ENCODE measurements at places on chromosomes 7 and 10.

DNA sequence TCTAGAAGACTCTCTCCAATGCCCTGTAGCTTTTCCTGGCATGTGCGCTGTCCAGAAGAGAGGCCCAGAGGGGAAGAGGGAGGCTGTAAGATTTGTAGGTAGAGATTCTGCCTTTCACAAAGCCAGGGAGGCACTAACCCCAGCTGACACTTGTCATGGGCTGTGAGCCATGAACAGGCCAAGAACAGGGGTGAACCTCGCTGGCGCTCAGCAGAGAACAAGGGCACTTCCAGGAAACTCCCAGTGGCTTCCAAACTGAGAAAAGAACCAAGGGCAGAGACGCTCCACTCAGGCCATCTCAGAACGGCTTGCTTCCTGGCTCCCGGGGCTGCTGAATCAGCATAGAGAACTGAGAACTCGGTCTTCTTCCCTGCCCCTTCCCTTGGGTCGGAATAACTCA, 257.8 kb upstream of the ZNF32 start:
- DNase-seq: no peak

DNA sequence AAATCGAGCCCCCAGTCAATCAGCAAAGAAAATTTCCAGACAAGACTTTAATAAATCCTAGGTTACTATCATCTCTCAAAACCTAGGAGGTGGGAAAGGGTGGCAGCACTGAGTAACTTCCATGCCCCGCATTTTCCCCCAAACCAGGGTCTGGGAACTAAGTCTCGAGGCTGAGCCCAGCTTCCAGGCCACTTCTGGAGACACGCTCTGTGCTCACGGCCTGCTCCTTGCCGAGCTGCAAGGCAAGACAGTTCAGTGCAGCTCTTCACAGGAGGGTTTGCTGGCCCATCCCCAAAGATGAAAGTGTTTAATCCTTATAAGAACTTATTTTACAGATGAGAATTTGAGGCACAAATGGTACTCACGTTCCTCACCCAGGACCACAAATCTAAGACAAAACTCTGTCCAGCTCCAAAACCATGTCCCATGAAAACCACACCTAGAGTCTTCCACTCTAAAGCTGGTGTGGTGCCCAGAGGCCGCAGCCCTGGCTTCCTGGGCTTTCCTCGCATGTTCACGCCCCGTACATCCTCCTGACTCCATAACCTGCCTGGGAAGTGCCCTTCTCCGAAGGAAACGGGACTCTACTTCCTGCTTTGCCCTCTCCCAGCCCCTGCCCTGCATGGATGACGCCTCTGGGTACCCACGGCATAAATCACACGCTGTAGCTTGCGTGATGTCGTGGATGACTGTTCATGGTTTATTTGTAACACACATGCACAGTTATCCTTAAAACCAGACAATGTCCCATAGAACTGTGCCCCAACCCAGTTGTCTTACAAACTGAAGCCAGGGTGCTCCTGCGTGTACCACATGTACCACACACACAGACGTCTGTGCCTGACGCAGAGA, 201.2 kb downstream of the DIP2C start:
- no peak for DNase-seq

DNA sequence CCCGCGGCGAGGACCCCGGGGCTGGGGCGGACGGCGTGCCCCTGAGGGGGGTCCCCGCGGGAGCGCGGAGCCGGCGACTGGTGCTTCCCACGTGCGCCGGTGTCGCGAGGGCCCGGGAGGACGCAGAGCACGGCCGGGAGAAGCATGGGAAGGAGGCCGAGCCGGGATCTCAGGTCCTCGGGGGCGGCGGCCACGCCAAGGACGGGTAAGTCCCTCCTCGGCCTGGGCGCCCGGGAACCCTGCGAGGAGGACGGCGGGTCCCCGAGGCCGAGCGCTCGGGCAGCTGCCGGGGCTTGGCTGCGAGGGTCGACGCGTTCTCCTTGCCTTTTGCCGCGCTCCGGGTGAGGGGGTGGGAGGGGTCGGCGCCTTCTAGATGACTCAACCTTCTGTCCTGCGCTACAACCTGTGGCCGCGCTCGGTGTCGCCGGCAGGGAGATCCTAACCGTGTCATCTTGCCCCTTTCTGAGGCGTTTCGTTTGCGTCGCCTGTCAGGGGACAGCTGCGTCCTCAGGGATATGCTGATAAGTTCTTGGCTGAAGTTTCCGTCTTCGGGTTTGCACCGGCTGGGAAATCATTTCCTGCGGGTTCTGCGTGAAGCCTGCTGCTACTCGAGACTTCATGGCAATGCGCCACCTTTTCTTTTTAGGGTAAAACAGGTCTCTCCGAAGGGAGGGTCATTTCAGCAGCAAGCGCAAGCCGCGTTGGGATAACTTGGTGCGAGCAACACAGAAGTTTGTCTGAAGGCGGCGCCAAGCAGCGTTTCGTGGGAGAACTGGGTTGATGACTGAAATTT, 529 bp downstream of the TASOR2 start:
- DNase-seq: peak; percentile 47

DNA sequence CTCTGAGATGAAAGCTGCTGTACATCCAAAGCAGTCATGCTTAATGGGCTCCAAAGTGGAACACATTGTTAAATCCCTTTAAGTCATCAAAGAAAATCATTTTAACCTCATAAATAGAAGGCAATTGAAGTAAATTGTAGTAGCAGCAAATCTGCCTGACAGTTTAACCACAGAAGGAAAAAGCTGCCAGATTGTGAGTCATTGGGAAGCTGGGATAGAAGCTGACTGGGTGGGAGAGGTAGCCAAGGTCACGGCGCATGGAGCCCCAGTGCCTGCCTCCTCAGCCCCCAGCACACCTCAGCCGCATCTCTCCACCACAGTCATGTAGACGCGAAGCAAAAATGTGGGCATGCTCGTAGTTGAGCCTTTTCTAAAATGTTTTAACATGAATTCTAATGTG, 44.0 kb downstream of the TARP start:
- DNase-seq: no peak

DNA sequence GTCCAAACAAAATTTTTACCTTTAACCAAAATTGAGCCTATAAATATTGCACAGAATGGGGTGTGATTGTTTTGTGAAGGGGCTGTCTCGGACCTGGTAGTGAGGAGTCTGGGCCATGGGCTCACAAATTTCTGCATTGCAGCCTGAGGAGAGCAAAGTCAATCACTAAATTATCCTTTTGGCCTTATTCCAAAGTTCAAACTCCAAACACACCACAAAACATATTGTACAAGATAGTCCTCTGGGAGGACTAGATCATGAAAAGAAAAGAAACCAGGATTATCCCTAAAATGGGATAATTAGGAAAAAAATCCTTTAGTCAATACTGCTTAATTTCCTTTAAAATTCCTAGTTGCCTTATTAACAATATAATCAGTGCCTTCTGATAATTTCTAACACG, 115.5 kb downstream of the BUB3 start:
- no peak for DNase-seq

DNA sequence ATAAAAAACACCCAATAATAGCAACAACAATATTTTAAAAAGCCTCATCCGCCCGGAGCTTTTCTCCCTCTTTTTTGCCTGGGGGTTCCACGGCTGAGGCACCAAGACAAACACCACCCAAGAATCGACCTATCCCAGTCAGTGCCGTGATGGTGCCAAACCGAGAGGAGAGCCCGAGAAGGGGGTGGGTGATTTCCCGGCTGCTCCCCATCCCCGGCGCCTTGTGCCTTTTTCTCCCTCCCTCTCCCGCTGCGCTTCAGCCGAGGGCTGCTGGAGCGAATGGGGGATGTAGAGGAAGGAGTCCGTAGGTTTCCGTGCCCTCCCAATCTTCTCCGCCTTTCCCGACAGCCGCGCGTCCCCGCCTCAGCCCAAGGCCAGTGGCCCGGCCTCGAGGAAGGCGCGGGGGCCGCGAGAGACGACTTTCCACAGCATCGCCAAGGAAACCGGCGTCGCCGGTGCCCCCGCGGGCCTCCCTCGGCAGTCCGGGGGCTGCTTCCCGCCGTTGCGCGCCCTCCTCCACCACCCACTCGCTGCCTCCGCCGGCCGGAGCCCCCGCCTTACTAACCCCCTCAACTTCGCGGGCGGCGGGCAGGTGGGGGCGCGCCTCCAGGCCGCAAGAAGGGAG, 1.3 kb downstream of the EGR2 start:
- DNase-seq: peak; percentile 48

GRCh38 chr7:115328018-115328417, 406.1 kb downstream of the MDFIC start:
- no peak for DNase-seq

DNA sequence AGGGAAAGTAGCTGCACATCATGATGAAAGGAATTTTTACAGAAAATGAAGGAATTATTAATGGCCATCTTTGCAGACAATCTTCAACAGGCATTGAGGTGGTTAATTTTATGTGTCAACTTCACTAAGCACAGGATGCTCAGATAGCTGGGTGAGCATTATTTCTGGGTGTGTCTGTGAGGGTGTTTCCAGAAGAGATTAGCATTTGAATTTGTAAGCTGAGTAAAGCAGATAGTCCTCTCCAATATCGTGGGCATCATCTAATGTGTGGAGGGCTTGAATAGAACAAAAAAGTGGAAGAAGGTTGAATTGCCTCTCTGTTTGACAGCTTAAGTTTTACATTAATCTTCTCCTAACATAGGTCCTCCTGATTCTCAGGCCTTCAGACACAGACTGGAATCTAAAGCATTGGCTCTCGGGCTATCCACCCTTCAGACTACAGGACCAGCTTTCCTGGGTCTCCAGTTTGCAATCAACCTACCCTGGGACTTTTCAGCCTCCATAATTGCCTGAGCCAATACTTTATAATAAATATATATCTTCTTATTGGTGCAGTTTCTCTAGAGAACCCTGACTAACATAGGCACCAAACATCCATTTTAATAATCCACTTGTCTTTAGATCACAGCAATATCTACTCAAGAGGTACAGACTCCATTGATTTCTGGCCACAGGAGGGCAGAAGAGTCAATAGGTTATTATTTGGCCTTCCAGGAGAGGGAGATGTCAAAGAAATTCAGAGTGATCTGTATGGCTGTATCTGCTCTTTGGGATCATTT, 10.5 kb upstream of the CRPPA start:
- no peak for DNase-seq

GRCh38 chr7:34080513-34080912, 175.2 kb downstream of the BMPER start:
- DNase-seq: no peak

DNA sequence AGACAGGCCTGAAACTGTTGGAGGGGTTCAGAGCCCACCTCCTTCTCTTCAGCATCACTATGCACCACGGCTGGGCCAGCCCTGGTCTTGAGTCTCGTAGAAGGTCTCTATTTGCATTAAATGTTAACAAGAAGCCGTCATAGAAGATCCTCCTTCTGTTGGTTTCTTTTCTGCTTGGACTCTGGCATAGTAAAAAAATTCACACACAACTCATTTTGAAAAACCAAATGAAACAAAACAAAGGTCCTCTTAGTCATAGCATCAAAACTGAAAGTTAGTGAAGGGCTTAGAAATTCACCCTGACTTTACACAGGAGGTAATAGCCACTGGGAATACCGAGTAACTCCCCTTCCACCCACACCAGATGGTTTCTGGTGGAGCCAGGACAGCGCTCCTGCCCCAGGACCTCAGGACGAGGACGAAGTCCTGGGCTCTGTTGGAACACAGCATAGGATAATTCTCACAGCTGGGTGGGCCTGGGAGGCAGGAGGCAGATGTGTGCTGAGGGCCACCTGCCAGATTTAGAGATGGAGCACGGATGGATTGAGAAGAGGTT, 248.4 kb upstream of the KLF6 start:
- no peak for DNase-seq

DNA sequence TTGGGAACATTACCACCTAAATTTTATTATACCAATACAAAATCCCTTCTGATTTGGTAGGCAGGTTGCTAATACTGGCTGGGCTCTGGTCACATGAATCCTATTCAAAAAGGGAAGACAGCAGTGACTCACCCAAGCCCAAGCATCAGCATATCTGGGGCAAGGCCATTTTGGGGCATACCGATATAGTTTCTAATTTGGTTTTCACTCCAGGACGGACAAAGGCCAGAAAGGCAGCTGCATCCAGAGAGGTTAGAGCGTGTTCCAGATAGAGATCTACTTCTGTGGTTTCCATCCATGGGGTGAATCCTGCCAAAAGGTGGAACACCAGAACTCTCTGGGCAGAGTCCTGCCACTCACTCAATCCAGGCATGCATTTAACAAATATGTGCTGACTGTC, 335.8 kb downstream of the ELMO1 start:
- no peak for DNase-seq

GRCh38 chr10:12656518-12657142, 307.3 kb downstream of the CAMK1D start:
- no peak for DNase-seq

GRCh38 chr10:130486906-130487305, 350.7 kb downstream of the GLRX3 start:
- no peak for DNase-seq

GRCh38 chr7:90472805-90473540, 3.5 kb downstream of the PTTG1IP2 start:
- DNase-seq: no peak

DNA sequence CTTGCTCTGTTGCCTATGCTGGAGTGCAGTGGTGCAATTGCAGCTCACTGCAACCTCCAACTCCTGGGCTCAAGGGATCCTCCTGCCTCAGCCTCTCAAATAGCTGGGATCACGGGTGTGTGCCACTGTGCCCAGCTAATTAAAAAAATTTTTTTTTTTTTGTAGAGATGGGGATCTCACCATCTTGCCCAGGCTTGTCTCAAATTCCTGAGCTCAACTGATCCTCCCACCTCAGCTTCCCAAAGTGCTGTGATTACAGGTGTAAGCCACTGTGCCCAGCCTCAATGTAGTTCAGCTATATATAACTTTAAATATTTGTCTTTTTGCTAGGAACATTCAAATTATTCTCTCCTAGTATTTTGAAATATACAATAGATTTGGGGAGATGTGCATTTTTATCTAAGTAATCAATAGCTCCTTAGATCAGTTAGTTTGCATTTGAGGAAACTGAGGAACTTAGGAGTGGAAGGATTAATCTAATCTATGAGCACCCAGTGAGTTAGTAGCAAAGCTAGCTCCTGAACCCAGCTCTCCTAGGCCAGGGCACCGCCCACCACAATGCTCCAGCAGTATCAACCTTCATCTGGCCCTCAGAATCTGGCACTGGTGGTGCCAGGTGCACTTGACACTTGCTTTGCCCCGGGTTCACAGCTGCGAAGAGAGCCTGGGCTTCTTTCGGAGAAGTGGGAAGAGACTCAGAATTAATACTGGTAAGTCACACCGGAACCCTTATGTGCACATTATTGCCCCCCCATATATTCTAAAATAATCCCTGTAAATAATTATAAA, 5.9 kb upstream of the LRMDA start:
- DNase-seq: no peak

DNA sequence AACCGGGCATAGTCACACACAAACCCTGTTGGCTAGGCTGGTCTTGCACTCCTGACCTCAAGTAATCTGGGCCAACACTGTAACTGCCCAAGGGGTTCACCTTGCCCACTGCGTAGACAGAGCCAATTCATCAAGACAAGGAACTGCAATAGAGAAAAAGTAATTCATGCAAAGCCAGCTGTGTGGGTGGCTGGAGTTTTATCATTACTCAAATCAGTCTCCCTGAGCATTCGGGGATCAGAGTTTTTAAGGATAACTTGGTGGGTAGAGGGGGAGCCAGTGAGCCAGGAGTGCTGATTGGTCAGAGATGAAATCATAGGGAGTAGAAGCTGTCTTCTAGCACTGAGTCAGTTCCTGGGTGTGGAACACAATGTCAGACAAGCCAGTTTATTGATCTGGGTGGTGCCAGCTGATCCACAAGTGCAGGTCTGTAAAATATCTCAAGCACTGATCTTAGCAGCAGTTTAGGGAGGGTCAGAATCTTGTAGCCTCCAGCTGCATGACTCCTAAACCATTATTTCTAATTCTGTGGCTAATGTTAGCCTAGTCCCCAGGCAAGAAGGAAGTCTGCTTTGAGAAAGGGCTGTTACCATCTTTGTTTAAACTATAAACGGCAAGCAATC, 15.6 kb upstream of the FXYD4 start:
- no peak for DNase-seq

Measured in stimulated activated CD4-positive, alpha-beta T cell treated with anti-CD3 and anti-CD28 coated beads, TNF-alpha, amount 100 ng/mL, for 4 hours (primary cell).